ENCODE measurements at places on chromosomes 7 and 10.

GRCh38 chr10:129755158-129755591 lies 208.9 kb downstream of the EBF3 start:
- DNase-seq = no peak

- DNase-seq = no peak
Measured at GRCh38 chr7:111433426-111433825, 128.9 kb downstream of the IMMP2L start.

- DNase-seq = no peak
Measured at GRCh38 chr7:45985902-45986301, 64.8 kb upstream of the IGFBP3 start.

DNA sequence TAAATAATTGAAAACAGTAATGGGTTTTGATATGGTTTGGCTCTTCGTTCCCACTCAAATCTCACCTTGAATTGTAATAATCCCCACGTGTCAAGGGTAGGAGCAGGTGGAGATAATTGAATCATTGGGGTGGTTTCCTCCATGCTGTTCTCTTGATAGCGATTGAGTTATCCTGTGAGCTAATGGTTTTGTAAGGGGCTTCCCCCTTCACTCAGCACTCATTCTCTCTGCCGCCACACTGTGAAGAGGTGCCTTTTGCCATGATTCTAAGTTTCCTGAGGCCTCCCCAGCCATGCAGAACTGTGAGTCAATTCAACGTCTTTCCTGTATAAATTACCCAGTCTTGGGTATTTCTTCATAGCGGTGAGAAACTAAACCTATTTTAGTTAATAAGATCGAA lies 551.7 kb upstream of the POT1 start:
- DNase-seq = no peak

DNA sequence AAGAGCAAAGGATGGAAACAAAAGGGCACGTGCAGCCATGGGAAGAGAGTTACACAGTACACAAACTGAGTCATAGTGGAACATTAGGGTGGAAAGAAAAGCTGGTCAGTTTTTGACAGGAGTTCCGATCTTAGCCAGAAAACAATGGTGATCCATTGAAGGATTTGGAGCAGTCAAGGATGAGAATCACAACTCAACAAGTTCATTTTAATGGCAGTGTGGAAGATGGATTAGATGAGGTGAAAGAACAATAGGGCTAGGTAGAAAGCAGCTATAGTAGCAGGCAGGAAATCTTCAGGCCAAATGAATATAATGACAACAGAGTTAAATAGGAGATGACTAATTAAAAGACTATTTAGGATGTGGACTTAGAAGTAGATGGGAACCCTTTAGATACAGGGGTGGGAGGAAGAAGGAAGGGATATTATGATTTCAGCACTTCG lies 136.3 kb downstream of the DOCK4 start:
- DNase-seq = no peak

- no peak for DNase-seq
Measured at GRCh38 chr10:58648131-58648530, 135.5 kb downstream of the BICC1 start.
